ENCODE measurements at places on chromosomes 16 and 17.

DNA sequence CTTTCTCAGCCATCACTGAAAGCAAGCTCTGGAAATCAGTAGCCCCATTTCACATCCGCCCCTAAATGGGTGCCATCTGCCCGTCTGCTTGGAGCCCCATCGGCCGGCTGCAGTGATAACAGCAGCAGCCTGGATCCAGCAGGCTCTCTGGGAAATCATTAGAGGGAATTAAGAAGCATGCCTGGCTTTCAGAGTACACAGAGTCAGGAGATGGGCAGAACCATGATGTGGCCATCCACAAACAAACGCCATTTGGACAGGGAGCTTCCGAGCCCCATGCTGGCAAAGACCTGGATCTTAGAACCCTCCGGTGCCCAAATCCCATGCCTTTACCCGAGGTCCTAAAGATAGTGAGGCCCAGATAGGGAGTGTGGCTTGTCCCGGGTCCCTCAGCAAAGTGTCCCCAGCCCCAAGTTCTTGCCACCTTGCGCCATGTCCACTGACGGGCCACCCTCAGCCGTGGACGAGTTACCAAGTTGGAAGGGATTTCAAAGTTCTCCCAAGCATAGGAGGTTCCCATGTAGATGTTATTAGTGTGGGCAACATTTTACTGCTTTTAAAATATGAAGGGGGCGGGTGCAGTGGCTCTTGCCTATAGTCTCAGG is 1.0 kb upstream of the LITAF start:
- no peak for DNase-seq

GRCh38 chr17:28078341-28079229 is 36.1 kb downstream of the NLK start:
- no peak for DNase-seq

GRCh38 chr17:77863814-77864161 is 94.7 kb upstream of the TNRC6C start:
- DNase-seq = no peak

DNA sequence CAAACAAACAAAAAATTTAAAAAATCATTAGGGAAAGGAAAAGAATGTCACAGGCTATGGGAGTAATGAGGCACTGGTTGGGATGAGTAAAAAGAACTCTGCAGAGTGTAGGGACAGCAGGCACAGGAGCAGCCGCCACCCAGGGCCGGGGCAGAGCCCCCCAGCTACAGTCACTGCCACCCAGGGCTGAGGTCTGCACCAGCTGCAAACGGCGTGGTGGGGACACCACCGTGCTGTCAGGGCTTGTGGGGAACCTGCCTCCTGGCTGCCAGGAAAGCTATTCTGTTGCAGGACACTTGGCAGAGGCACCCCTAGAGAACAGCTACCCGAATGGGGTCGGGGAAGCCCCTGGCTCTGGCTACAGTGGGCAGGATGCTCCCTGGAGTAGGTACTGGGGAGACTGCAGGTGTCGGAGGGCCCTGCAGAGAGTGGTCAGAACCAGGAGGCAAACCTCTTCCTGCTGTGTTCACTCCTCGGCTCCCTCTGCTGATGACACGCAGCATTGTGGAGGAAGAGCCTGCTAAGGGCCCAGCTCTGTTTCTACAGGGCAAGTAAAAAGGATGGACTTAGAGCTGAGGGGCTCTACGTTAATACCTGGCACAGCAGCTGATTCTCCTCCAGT is 32.3 kb upstream of the CAPN15 start:
- no peak for DNase-seq

GRCh38 chr16:9900576-9900975 is 281.7 kb downstream of the GRIN2A start:
- DNase-seq = no peak

GRCh38 chr16:48101069-48101674 is 54.6 kb downstream of the ABCC12 start:
- peak; percentile 66 for DNase-seq

DNA sequence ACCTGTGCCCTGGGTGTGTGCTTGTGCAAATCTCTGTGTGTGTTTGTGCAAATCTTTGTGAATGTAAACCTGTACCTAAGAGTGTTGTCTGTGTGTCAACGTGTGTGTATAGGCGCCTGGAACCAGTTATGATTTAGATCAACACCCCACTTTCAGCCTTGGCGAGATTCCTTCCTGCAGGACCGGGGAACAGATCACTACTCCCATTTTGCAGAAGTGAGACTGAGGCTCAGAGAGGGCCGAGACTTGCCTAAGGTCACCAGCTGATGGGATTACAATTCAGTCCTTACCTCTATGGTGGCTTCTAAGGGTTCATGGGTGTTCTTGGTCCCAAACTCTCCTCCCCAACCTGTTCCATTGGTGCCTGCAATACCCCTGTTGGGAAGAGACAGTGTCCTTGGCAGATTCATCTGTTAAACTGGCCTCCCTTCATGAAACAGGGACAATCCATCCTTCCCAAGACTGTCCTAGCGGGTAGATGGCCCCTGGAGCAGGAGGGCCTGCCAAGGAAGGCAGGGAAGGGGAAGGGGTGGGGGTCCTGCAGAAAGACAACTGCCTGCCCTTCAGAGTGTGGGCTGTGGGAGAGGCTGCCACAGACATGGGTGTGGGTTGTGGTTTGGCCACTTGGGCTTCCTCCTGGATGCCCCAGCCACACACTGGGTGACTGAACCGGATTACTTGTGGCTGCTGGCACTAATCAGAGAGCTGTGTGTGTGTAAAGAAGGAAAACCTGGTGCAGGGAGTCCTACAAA is 6.9 kb upstream of the MAPK7 start:
- no peak for DNase-seq

- no peak for DNase-seq
These were observed 934 bp downstream of the PCTP start for GRCh38 chr17:55751720-55752250.

- DNase-seq = no peak
These were observed 59.0 kb upstream of the RPH3AL start for GRCh38 chr17:411421-412120.

- no peak for DNase-seq
These were observed 269.8 kb upstream of the MYOCD start for GRCh38 chr17:12395733-12396354.
